ENCODE measurements at places on chromosomes 6 and 20.

DNA sequence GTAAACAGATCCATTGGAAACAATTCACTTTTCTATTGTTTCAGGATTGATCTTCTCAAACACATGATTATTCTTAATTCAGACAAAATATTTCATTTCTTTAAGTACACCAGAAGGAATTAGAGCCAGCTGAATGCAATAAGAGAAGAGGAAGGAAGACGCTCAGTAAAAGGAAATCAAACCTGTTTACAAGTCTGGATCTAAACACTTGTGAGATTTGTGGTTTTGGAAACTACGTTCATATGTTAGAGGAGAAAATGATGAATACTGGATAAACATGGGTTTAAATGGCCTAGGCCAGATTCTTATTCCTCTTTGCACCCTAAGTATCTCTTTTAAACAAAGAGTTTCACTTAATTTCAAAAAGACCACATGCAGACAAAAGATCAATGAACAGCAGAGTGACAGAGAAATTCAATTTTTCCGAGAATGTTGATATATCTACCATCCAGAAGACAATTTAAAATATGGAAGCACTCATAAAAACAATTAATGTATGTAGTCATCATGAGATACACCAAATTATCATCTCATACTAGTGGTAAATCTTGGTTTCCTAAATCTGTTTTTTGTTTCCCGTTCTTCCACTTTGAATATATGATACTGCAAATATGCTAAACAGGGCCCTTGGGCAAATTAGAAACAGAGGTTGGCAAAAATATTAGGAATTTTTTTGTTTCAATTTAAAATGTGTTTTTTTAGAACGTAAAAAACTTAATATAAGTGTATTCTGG is 703.5 kb upstream of the CITED2 start:
- no peak for DNase-seq

GRCh38 chr6:21754891-21755290 is 161.3 kb downstream of the SOX4 start:
- no peak for DNase-seq

- DNase-seq = no peak
Observed at GRCh38 chr6:32075781-32076180, 33.4 kb downstream of the TNXB start.

- no peak for DNase-seq
Observed at GRCh38 chr6:84348801-84349200, 121.4 kb upstream of the CEP162 start.

- DNase-seq = no peak
Observed at GRCh38 chr20:41362748-41363140, 3.9 kb downstream of the EMILIN3 start.

DNA sequence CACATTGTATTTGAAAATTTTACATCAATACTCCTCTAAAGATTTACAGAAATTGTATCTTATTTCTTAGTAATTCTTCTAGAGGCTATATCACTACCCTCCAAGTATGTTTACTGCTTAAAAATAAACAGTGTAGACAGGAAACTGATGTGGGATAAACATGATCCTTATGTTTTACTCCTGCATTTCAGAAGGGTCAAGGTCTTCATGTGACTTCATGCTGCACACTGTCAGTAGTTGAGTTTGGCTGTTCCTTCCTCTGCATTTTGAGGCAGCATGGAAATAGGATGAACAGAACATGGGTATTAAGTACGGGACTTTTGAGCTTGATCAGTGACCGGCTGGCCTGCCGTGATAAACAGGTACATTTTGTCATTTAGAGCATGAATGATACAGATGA is 179.2 kb upstream of the FERMT1 start:
- no peak for DNase-seq

DNA sequence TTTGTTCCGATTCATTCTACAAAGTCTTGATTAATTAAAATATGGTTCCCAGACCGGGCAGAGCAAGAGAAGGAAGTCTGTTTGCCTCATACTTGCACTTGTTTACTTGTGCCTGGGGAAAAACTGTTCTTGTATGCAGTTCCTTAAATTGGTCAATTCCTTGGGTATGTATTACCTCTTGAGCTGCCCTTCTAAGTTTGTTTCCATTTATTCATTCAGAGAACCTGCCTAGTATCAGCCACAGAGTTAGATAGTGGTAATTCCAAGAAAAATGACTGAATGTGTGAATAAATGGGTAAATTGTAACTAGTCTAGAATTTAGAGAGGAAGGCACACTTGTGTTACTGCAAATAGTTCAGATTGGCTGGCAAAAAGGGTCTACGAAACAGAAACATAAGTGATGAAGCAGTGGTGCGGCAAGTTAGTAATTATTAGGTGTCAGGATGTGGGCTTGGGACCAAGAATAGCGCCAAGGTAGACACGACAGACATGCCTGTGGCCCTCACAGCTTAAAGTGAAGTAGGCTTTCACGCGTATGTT is 525 bp upstream of the MAK start:
- peak; percentile 25 for DNase-seq

DNA sequence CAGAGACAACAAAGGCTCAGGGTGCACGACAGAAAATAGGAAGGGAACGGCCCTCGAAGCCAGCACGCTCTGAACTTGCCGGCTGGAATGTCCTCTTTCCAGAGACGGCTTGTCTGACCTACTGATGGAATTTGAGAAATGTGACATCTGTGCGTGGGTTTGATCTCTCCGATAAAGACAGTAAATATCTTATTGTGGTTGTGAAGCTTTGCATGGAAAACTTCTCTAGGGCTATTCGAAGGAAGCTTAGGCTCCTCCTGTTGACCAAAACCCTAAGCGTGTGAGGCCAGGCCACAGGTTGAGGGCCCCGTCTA is 247.3 kb downstream of the ZNF217 start:
- no peak for DNase-seq

DNA sequence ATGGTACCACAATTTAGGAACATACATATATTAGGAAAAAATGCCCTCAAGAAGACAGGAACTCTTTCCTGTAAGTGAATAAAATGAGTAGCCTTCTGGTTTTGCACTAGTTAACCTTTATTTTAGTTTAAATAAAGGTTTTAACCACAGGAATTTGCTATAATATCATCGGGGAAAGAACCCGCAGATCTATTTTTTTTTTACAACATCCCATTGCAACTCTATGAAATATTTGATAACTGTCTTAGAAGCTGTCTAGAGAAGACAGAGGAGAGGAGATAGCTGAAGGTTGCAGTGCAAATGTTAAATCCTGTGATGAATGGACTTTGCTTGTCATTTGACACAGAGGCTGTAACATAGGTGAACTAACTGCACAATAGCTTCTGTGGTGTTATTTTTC is 69.5 kb downstream of the TINAG start:
- no peak for DNase-seq

DNA sequence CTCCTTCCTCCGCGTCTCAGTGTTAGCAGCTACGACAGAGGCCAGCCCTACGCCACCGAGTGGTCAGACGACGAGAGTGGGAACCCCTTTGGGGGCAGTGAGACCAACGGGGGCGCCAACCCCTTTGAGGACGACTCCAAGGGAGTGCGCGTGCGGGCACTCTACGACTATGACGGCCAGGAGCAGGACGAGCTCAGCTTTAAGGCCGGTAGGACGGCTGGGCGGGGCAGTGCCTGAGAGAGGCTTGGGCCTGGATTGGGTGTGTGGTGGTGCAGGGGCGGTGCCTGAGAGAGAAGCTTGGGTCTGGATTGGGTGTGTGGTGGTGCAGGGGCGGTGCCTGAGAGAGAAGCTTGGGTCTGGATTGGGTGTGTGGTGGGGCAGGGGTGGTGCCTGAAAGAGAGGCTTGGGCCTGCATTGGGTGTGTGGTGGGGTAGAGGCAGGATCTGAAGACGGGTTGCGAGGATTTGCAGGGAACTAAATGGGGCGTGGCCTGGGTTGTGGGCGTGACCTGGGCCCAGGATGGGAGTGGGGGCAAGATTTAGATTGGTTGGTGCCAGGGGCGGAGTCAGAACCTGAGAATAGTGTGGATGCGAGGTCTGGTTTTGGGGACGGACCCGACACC is 24.4 kb downstream of the SPDEF start:
- peak; percentile 9 for DNase-seq

DNA sequence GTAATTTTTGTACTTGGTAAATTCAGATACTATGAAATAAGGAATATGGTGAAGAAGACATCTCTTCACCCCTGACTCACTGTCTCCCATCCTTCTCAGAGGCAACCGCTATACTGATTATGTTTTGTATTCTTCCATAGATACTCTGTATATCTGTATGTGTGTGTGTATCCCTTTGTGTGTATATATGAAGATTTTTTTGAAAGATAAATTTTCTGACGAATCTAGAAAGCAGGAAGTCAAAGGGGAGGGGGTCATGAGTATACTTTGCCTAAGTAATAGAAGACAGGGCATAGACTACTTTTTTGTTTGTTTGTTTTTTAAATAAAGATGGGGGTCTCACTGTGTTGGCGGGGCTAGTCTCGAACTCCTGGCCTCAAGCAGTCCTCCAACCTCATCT is 48.2 kb downstream of the TOP1 start:
- no peak for DNase-seq

GRCh38 chr6:131597446-131597845 is 24.4 kb downstream of the ARG1 start:
- no peak for DNase-seq

GRCh38 chr6:17169711-17170110 is 67.9 kb downstream of the STMND1 start:
- no peak for DNase-seq
